ENCODE measurements at places on chromosomes 7 and 10. TPM values are rescaled to one million over a fixed set of nuclear protein-coding genes. Genes with fewer than 3 reads are reported as not detected.

CHRM2 gene
- total RNA-seq, result not detected

TMEM196 gene
- total RNA-seq, result not detected

- no peak for DNase-seq
Measured at GRCh38 chr10:31135171-31135570, 103.5 kb upstream of the ZNF438 start.

- DNase-seq, result no peak
Measured at GRCh38 chr10:121835376-121835775, 92.5 kb downstream of the ATE1 start.

GRCh38 chr10:6014241-6014761, 37.0 kb upstream of the IL15RA start:
- no peak for DNase-seq

DNA sequence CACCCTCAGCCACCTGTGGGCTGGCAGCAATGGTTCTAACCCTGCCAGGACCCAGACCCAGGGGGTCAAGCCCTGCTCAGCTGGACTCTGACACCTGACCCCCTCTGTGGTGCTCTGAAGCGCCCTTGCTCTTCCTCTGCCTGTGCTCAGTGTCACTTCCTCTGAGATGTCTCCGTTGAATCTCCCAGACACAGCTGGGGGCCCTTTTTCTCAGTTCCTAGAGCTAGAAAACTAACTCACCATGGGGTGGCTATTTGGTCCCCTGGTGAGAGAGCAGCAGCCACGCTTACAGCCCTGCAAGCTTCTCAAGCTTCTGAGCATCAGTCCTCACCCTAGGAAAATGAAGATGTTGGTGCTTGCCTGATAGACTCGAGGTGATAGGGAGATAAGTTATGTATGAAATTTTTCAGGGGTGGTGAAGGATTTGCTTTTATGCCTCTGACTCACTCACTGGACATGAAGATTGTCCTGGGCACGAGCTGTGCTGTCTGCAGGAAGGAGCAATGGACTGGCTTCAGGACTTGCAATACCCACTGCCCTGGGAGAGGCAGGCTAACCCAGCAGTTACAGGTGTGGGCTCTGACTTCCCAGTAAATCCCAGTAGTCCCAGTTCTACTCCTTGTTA, 29.6 kb downstream of the COL13A1 start:
- DNase-seq, result no peak

DNA sequence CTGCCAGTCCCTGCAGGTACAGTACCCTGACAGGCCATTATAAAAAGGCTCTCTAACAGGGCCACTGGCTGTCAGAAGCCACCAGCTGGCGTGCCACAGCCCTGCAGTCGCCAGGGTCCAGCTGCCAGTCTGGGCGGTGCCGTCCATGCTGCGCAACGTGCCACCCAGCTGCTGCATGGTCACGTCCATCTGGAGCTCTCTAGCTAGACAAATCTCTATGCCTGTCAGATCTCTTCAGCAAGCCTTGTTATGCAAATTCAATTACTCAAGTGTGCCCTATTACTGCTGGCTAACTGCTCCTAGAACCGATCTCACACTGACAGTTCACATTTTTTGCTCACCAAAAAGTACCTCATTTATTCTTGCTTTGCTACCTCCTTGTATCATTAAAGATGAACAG, 75.9 kb downstream of the HIBADH start:
- DNase-seq, result no peak

DNA sequence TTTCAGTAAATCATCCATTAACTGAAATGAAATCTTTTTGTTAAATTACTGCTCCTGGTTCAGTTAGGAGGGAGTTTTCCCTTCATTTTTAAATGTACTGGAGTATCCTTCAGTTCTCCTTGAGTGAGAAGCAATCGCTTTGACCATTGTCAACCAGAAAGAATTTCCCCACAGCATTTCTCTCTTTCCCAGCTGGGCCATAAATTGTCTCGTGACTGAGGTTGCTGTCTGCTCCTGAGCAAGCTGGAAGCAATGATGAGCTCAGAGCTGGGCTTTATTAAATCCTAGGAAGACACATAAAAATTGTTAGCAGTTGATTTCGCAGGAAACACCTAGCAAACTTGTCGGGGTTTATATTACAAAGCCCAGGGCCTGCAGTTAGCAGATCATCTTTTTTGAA, 102.0 kb upstream of the INSYN2A start:
- DNase-seq, result no peak

Data from epithelial cell of proximal tubule (primary cell).